NCI-H526 (cell line): ENCODE measurements at places on chromosomes 12 and 14.

DNA sequence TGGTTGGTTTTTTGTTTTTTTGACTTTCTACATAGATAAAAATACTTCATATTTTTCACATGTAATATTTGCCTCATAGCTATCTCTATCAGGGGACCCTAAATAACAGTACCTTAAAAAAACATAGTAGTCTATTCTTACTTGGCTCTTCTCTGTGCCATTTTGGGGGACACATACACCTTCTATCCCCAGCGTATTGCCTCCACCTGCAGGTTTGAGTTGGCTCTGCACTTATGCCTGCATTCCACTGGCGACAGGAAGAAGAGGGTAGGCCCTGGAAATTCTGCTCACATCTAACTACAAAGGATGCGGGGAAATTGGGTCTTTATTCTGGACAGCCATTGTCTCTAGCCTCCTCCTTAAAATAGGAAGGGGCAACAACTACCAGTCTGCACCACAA, 13.8 kb upstream of the IFI27L2 start:
- DNase-seq: no peak

GRCh38 chr12:47777741-47778558, 4.9 kb downstream of the SLC48A1 start:
- no peak for DNase-seq

GRCh38 chr12:127401005-127401404, 866.0 kb upstream of the TMEM132C start:
- DNase-seq: no peak

DNA sequence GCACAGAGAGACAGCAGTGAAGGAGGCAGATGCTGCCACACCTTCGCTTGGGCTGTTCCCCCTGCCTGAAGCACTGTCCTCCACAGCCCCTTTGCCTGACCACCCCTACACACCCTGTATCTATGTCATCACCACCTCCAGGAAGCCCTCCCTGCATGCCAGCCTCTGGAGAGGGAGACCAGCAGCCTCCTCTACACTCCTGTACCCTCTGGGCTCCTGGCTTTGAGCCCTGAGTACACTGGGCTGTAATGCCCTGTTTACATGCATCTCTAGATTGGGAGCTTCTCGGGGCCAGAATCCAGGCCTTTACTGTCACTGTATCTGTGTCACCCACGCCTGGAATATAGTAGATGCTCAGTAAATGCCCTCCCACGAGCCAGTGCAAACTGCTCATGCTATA, 5.9 kb upstream of the TMEM119 start:
- DNase-seq: no peak

- no peak for DNase-seq
Measured at GRCh38 chr12:2035431-2036055, 17.2 kb upstream of the CACNA1C start.

- DNase-seq: no peak
Measured at GRCh38 chr14:100469632-100470522, 117.3 kb downstream of the BEGAIN start.

- DNase-seq: peak; percentile 64
Measured at GRCh38 chr12:131896080-131896810, 1.8 kb downstream of the ULK1 start.

DNA sequence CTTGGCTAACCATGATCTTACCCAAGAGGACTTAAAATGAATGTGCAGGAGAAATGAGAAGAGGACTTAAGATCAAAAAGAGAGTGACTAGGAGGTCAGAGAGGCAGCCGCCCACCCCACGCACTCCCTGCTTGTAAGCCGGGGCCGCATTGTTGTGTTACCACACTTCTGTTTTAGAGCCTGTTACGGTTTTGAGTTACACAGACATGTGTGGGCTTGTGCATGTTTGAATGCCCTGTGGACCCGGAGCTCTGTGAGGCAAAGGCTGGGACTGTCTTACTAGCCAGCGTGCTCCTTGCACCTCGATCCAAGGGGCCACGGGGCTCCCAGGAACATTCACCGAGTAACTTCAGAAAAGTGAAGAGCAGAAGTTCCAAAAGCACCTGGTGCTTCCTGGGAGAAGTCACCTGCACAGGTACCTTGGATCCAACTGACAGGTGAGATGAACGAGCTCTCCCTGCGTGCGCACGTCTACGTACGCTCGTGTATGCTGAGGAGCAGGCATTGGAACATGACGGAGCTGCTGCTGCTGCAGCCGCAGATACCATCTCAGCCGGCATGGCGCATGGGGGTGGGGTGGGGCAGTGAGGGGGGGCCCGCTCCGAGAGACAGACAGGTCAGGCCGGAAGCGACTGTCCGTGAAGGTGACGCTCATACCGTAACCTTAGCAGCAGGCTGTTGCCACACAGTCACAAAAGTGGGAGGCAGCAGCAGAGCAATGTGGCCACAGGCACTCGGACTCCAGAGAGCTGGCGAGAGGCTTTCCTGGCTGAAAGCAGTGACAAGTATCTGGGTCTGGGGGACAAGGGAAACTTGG, 23.7 kb downstream of the SFSWAP start:
- DNase-seq: no peak

- DNase-seq: no peak
Measured at GRCh38 chr12:2586156-2587038, 208.4 kb upstream of the FKBP4 start.

DNA sequence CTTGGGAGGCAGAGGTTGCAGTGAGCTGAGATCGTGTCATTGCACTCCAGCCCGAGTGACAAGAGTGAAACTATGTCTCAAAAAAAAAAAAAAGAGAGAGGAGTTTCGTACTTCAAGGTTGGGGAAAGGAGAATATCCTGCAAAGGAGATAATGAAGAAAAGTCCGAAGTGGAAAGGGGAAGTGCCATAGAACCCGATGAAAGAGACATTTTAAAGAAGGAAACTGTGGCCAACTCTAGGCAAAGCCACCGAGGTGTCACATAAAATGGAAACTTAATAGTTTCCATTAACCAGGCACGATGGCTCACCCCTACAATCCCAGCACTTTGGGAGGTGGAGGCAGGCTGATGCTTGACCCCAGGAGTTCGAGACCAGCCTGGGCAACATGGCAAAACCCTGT, 15.0 kb upstream of the LTBP2 start:
- no peak for DNase-seq

GRCh38 chr14:39417014-39417413, 15.2 kb downstream of the FBXO33 start:
- peak; percentile 11 for DNase-seq

GRCh38 chr12:100913872-100914592, 119.5 kb downstream of the ANO4 start:
- DNase-seq: no peak
